Glomerular endothelial cell (primary cell): ENCODE measurements at places on chromosomes 11 and 22. TPM values are rescaled to one million over a fixed set of nuclear protein-coding genes. Genes with fewer than 3 reads are reported as not detected.

DNA sequence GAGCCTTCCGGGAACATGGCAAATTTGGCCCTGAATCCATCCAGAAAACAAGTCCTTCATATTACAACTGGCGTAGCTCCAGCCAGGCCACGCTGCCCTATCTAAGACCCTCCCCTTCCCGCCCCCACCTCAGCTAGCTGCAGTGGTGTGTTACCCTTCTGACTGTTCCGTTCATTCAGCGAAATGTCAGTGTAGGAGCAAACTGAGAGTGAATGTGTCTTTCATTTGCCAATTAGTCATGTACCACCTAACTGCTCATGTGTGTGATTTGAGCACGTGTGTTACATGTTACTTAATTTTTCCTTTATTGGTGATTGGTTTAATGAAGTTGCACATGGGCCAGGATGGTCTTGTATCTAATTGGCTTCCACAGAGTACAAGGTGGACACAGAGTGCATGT, 34.8 kb upstream of the POU2AF1 start:
- no peak for DNase-seq

DNA sequence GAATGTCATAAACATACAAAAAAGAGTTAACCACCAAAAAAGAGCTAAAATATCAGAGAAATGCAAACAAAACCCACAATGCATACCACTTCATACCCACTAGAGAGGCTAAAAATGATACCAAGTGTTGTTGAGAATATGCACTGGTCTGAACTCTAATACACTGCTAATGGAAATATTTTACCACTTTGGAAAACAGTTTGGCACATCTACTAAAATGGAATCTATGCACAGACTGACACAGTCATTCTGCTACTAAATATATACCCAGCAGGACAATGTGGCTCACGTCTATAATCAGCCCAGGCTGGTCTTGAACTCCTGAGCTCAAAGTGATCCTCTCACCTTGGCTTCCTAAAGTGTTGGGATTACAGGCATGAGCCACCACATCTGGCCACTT, 18.0 kb downstream of the MAPK1 start:
- DNase-seq, result no peak

DNA sequence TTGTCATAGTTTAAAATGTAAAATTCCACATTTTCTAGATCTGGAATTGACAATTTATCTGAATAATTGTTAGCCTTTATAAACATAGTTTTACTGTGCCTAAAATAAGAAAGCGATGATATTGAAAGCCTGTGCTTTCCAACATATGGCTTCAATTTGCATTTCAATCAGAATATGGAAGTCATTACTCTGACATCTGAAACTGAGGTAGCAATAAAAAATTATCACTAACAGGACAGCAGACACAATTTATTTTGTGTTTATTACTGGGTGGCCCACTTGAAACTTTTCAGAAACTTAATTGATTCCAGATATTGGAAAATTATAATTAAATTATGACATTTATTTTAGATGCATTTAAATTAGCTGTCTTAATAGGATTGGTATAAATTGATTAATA, 78.5 kb downstream of the TMEM135 start:
- no peak for DNase-seq

- DNase-seq, result no peak
These were observed 73.3 kb downstream of the FAM76B start for GRCh38 chr11:95716266-95716665.

DNA sequence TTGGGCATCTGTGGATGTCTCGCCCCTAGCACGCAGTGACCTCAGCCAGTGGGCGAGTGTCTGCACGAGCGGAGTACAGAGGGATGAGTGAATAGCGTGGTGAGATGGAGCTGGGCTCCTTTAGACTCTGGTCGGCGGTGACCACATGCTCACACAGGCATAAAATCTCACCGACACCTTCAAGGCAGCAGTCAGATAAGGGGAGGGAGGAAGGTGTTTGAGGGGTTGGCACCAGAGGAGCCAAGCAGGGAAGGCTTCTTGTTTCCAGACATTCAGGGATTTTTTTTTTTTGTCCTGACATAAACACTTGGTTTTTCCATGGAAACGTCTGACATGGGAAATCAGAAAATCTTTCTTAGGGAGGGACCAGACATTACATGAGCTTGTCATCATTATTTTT, 35.8 kb downstream of the GRIK4 start:
- DNase-seq, result no peak

DNA sequence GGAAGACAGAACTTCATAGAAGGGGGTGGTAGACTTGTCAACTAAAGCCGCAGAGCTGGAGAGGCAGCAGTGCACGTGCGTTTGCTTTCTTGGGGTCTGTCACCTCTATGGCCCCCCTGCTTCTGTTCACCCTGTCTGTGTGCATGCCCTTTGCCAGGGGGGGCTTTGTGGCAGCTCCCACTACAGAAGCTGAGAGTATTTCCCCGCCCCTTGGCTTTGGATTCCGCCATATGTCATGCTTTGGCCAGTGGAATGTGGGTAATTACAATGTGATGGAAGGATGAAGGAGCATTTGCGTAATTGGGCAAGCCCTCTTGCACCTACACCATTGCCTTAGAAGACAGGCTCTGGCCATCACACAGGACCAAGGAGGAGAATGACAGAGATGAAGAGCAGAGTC, 153.0 kb downstream of the MPPED1 start:
- no peak for DNase-seq

GRCh38 chr11:81569999-81570398, 1163.7 kb downstream of the FAM181B start:
- no peak for DNase-seq

DNA sequence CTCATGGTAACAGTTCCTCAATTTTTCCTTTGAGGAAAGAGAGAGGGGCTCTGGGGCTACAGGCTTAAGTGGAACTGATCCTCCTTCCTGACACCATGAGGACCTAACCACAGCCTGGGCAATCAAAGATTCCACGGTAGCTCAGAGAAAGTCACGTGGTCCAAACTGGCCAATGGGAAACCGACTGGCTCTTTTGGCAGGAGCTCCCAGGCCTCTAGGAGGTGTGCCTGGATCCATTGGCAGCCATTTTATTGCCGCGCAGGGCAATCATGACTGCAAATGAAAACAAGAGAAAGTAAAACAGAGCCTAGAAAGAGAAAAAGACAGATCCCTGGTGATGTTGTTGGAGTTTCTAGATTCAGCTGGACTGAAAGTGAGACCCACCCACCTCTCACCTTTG, 27.3 kb upstream of the ASPHD2 start:
- no peak for DNase-seq

GRCh38 chr22:17836992-17837742, 62.9 kb upstream of the BID start:
- DNase-seq, result no peak

GRCh38 chr11:61045271-61045670, 57.0 kb upstream of the CD5 start:
- no peak for DNase-seq

- DNase-seq, result no peak
These were observed 115.9 kb downstream of the CEP164 start for GRCh38 chr11:117443266-117444186.

GRCh38 chr11:93477684-93478234, 65.4 kb downstream of the SMCO4 start:
- no peak for DNase-seq

- DNase-seq, result no peak
These were observed 22.5 kb downstream of the PARVB start for GRCh38 chr22:44046485-44047141.

DNA sequence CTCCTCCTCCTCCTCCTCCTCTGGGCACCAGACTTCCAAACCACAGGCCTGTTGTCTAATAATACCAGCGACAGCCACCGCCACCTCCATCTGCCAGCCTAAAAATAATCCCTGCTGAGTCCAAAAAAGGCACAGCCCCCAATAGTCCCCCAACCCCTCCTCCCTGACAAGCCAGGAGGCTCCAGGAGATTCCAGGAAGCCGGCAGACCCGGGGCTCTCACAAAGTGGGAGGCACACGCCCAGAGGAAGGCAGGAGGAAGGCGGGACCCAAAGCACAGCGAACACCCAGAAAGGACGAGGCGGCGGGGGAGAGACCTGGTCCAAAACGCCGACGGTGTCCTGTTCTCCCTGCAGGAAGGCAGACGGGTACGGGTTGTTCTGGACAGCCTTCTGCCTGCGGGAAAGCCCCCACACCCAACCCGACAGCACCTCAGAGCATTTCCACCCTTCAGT, 5.9 kb downstream of the IGSF9B start:
- no peak for DNase-seq

DNA sequence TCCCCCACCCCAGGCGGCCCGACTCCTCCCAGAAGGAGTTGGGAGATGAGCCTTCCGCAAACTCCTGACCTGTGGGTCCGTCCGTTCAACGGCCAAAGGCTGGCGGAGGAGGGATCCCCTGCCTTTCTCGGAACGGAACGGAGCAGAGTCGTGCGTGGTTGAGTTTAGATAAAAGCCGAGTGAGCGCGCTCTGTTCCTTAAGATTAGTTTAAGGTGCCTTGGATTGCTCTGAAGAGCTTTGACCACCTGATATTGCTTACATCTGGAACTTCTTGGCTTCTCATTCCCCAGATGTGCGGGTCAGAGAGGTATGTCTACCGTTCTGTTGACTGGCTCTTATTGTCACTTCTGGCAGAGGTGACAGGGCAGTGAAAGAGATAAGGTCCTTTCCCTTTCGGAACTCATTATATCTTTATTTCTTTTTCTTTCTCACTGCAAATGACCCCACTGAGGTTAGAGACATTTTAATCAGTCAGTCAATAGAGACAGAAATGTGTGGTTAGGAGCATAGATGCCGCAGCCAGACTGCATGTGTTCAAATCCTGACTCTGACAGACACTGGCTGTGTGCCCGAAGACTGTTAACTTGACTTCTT, at the start of gene TRIM6:
Gene TRIM6 (plus strand): TSS at position 31 of the 595 bp plus-strand sequence. CDS start 261 bp downstream, at position 292.
- no peak for DNase-seq

GRCh38 chr22:22935546-22936157, 48.0 kb downstream of the IGLL5 start:
- DNase-seq, result no peak

DNA sequence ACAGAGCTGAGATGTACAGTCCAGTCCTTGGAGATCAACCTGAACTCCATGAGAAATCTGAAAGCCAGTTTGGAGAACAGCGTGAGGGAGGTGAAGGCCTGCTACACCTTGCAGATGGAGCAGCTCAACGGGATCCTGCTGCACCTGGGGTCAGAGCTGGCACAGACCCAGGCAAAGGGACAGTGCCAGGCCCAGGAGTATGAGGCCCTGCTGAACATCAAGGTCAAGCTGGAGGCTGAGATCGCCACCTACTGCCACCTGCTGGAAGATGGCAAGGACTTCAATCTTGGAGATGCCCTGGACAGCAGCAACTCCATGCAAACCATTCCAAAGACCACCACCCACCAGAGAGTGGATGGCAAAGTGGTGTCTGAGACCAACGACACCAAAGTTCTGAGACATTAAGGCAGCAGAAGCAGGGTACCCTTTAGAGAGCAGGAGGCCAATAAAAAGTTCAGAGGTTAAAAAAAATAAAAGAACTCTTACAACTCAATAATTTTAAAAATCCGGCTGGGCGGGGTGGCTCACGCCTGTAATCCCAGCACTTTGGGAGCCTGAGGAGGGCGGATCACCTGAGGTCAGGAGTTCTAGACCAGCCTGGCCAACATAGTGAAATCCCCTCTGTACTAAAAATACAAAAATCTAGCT, 69.9 kb upstream of the RTL6 start:
- DNase-seq, result no peak

DNA sequence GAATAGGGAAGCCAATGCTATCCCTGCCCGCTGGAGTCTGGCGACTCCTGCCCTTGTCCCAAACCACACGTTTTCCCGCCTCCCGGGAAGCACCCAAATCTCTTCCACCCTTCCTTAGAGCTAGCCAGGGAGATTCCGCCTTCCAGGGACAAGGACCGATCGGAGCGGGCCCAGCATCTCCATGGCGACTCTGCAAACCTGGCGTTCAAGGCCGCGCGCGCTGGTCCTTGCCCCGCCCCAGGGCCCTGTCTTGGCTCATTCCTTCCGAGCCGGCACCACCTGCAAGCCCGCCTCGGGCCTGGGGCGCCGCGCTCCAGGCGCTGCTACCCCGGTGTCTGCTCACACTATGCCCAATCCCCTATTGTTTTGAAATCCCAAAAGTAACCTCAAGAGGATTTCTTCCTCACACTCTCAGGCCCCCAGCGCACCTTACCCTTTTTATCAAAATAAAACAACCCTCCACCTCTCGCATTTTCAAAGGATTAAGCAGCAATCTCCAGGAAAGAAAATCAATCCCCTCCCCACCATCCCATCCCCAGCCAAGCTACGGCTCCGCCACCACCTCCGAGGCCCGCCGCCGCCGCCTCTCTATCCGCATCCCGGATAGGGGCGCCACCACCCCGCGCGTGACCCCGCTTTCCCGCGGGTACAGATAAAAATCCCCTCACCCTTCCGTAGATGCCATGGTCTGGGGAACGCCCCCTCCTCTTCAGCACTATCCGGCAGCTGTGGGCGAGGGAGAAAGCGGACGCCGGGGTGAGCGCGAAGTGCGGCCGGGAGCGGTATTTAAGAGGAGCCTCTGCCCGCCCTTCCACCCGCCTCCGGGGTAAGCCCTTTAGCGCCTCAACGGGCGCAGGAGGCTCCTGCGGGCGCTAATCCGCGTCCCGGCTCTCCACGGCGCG, 825 bp downstream of the SLC1A2 start:
- DNase-seq, result no peak

- DNase-seq, result no peak
These were observed 72.1 kb downstream of the SEZ6L start for GRCh38 chr22:26241361-26241760.

DNA sequence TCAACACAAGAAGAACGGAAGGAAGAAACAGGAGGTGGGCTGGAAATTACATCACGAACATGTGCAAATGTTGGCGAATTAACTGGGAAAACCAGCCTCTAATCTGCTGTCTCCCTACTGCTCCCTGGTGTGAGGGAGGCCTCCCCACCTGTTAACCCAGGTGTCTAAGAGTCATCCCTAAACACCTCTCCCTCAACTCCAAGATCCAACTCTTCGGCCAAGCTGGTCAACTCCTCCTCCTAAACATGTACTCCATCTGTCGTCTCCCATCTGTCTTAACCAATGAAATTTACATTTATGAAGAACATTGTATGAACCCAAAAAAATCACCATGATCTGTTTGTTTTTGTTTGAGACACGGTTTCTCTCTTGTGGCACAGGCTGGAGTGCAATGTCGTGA, 154.2 kb downstream of the LARGE1 start:
- DNase-seq, result no peak

OR51I1 gene
- not detected in 2 replicates for total RNA-seq

GDPD4 gene
- total RNA-seq, result not detected in 2 replicates

ESAM gene
- 297 and 465 TPM in 2 replicates for total RNA-seq

TCF20 gene
- 20.1 and 24.3 TPM in 2 replicates for total RNA-seq

OR4C13 gene
- not detected in 2 replicates for total RNA-seq

CABP4 gene
- 1.3 and 1.7 TPM in 2 replicates for total RNA-seq
